ENCODE measurements at places on chromosomes 11 and 22.

DNA sequence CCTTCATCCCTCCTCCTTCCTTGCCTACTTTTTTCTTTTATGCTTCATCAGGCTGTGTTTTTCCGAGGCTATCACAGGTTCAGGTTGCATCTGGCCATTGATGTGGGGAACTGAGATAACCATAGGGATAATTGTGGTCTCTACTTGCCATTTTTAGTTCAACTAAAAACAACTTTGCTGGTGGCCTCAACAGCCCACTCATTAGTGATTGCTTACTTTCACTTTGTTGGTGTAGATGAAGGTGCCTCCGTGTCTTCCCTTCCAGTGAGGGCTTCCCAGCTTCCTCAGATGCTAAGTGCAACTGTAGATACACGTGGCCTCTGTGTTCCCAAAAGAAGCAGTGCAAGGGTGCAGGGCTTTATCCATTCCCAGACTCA, 35.0 kb downstream of the KCNJ1 start:
- no peak for DNase-seq

DNA sequence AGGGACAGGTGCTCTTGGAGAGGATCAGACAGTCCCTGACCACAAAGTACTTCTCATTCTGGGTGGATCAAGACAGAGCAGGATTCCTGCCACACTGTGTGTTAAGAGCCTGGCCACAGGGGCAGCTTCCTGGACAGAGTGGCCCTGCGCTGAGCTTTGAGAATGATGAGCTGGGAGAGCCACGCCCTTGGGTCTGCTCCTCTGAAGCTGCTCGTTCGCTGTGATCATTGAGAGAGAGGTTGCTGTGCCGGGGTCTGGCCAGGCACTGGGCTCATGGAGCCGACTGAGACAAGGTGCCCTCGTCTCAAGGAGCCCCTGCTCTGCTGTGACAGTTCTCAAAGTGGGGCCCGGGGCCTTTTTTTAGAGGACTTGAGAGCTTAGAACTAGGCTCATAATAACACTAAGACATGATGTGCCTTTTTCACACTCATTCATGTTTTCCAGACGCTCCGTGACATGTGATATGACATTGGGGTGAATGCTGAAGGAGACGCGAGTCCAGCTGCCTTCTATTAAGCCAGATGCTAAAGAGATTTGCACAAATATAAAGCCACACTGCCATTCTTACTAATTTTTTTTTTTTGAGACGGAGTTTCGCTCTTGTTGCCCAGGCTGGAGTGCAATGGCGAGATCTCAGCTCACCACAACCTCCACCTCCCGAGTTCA, 1.6 kb upstream of the MFRP start:
- no peak for DNase-seq

DNA sequence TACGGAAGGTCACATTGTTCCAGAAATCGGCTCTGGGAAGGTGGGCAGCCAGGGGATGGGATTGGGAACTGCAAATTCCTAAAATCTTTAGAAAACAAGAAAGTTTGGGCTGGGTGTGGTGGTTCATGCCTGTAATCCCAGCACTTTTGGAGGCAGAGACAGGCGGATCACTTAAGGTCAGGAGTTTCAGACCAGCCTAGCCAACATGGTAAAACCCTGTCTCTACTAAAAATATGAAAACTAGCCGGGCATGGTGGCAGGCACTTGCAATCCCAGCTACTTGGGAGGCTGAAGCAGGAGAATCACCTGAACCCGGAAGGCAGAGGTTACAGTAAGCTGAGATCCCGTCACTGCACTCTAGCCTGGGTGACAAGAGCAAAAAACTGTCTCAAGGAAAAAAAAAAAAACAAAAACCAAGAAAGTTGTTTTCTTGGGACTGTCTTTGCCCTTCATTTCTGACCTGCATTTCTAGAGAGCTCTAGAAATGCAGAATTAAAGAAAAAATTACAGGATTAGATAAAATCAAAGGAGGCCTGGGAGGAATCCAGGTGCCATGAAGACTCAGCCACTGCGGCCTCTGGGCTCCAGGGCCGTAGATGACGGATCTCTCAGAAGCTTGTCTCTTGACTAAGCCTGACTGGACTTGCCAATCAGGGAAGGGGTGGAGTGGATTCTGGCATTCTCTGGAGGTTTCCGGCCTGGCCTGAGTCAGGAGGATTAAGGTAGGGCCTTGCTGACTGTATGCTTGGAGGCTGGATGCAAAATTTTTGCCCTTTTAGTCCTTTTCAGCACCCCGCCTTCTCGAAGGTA, 5.3 kb upstream of the MALAT1 start:
- no peak for DNase-seq

DNA sequence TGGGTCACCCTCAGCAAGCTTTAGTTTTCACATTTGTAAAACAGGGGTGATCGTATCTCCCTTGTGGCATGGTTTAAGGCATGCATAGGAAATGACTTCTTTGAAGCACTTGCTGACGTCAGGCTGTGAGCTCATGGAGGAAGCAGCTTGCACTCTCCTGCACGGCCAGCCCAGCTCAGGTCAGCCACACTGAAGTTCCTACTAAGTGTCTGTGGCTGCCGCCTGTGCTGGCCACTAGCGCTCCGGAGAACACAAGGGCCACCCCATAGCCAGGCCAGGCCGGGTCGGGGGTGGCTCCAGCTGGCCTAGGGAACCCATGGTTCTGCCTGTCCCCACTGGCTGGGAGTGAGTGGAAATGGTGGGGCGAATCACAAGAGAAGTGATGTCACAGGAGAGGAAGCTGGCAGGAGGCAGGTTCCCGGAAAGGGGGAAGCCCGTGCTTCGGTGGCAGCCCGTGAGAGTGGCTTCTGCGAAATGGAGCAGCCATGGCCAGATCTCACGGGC, 28.2 kb downstream of the KCTD17 start:
- DNase-seq: peak; percentile 76

- DNase-seq: no peak
These were observed 50.5 kb upstream of the SHISAL1 start for GRCh38 chr22:44363013-44363979.

- DNase-seq: no peak
These were observed 58.7 kb upstream of the KIRREL3 start for GRCh38 chr11:127059286-127059685.

GRCh38 chr11:130847517-130847916, 68.8 kb downstream of the SNX19 start:
- no peak for DNase-seq

DNA sequence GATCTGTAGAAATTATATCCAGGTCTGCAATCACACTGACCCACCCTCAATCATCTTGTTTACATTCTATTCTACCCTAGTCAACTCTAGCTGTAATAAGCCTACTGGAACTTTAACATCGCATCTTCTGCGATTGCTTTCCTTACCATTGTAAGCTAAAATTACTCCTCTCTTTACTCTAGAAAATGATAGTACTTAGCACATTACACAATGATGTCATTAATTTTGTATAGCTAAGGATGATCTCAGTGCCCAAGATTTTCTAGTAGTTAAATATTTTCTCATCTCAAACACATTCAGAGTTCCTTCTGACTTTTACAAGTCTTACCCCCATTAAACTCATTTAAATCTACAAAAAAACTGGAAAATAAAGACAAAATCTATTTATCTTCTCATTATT, 39.6 kb upstream of the CTSC start:
- no peak for DNase-seq

DNA sequence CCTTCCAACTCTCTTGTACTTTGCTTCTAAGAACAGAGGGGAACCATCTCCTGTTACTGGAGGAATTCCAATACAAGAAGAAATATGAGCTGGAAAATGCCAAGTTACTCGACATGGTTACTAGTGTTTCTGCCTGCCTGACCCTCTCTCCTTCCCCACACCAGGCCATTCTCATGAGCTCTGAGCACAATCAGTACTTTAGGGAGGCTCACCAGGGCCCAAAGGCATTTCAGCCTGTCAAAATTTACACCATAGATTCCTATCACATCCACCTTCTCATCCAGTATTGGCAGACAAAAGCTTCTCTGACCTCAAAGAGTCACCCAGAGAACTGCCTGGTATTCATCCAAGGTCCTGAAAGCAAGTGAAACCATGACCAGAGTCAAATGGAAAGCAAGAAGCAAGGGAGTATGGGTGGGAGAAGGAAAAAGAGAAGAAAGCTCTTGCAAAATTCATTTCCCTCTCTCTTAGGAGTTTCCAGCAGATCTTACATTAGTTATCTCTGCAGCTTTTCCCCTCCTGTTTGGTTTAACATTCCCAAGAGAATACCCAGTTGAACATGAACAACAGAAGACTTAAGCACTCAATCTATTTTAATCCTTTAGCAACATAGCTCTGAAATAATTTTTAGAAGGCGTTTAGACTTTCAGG, 58.7 kb upstream of the NCAM1 start:
- no peak for DNase-seq

- DNase-seq: no peak
These were observed 179.1 kb upstream of the ISX start for GRCh38 chr22:34886812-34887211.

DNA sequence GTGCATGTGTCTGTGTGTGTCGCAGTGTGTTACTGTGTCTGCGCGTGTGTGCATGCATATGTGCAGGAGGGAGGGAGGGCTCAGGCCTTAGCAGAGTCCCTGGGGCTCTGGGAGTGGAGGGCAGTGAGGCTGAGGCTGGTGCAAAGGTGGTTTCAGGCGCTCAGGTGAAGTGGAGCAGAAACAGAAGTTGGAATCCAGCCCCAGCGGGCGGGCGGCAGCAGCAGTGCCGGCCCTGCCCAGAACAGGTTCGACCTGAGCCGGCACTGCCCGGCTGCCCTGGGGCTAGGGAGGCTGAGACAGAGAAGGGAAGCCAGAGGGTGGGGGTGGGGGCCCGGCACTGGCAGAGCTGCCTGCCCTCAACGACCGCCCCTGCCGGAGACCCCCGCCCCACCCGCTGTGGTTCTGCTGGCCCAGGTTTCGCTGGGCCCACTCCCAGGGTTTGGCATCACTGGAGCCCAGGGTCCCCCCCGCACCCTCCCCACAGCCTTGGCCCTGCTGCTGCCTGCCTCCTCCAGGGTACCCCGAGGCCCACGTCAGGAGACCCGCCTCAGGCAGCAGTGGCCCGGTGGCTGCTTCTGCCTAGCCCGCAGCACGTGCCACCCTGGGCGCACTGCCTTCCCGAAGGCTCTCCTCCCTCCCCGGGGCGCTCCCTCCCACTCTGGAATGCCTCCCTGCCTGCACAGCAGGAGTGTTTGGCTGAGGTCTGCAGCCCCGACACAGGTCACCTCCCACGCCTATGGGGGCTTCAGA, 13.3 kb downstream of the ASCL2 start:
- DNase-seq: no peak

DNA sequence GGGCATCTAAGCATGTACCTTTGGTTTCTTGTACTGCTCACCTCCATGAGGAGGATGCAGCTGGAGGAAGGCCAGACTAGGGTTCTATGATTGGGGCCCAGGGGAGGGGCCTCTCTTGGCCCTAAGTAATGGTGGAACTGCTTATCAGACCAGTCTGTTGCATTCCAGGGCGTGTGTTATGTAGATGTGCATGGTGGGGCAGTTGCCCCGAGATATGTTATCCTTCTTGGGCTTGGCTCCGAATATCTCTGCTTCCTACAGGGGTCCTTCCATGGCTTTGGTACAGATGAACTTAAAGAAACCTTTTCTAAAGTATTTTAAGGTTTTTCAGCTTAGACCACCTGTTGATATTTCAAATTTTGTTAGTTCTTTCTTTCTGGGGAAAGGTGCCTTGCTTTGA, 126.0 kb downstream of the SWAP70 start:
- no peak for DNase-seq

DNA sequence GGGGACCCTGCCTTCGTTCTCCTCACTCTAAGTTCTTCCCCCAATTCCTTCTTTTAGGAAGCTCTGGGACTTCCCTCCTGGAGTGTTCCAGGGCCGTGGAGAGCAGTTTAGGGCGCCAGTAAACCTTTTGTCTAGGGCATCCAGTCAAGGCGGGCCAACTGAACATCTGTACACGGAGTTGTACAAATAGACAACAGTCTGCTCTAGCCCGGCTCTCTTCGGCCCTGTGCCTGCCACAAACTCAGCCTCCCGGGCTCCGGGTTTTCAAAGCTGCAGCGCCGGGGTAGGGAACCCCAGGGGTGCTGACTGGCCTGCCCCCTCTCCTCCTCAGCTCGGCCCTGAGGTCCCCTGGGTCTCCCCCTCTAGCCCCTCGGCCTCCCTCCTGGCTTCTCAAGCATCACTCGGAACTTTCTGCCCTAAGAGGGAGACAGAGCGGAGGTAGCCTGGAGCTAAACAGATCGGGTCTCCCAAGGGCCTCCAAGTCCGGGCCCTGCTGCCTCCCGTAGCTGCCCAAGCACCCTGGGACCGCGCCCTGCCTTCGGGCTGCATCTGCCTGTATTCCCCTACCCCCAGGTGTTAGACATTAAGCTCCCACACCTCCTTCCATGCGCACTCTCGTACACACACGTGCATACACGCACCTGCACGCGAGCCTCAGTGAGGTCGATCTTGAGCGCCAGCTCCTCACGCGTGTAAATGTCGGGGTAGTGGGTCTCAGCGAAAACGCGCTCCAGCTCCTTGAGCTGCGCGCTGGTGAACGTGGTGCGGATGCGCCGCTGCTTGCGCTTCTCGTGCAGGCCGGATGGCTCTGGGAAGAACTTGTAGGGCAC, 3.3 kb downstream of the PHOX2A start:
- DNase-seq: no peak
